ENCODE measurements at places on chromosomes 11 and 22. TPM values are rescaled to one million over a fixed set of nuclear protein-coding genes. Genes with fewer than 3 reads are reported as not detected.

DNA sequence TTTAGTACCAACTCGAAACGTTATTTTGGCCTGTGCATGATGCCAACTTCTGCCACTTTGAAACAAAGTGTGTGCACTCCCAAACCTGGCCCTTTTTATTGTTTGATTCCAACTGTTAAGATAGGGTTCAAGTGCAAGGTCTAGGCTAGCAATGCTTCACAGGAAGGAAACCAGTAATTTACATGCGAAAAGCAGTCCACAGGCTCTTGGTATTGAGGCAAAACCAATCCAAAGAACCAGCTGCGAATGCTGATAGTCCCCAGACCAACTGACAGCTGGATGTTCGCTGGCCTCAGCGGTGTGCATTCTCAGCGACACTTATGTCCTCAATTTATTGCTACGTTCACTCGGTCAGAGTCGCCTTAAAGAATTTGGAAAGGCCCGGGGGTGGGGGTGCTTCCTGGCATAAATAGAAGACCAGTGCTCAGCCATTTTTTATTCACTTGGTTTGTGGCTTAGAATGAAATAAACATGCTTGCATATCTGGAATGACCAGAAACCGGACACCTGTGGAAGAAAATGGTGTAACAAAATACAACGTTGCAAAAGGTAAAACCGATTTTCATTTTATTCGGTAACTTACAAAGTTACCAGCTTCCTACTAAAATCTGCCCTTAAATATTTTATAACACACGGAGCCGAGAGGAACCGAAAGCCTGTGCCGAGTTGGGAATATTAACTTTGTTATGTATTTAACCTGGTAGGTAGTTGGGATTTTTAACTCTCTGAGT lies 1.6 kb downstream of the CPT1A start:
- DNase-seq: no peak

DNA sequence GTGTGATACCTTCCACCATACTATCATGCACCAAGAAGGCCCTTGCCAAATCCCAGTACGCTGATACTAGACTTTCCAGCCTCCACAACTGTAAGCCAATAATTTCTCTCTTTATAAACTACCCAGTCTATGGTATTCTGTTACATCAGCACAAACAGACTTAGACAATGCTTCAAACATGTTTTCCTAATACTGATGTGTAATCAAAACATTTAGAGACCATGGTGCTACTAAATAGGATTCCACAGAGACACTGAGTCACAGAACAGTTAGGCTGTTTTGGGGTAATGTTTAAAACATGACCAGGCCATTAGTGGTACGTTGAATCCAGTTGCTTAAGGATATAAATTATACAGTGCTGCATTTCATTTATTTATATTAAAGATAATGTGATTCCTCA lies 103.7 kb downstream of the PICALM start:
- DNase-seq: no peak

CBLIF gene
- total RNA-seq: not detected

DNA sequence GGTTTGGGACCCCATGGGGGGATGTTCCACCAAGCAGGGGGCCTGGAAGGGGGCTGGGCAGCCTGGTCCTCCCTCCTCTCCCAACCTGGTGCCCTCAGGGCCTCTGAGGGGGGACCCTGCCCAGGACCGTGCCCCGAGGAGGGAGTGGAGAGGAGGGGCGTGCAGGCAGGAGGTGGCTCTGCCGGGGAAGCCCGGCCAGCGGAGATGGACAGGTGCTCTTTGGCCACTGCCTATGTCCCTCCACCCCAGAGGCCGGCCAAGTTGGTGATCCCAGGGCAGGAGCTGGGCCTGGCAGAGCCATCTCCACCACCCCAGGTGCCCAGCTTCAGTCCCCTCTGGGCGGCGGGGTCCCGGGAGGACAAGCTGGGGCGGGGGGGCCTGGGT lies 2.4 kb downstream of the MUC2 start:
- no peak for DNase-seq

DNA sequence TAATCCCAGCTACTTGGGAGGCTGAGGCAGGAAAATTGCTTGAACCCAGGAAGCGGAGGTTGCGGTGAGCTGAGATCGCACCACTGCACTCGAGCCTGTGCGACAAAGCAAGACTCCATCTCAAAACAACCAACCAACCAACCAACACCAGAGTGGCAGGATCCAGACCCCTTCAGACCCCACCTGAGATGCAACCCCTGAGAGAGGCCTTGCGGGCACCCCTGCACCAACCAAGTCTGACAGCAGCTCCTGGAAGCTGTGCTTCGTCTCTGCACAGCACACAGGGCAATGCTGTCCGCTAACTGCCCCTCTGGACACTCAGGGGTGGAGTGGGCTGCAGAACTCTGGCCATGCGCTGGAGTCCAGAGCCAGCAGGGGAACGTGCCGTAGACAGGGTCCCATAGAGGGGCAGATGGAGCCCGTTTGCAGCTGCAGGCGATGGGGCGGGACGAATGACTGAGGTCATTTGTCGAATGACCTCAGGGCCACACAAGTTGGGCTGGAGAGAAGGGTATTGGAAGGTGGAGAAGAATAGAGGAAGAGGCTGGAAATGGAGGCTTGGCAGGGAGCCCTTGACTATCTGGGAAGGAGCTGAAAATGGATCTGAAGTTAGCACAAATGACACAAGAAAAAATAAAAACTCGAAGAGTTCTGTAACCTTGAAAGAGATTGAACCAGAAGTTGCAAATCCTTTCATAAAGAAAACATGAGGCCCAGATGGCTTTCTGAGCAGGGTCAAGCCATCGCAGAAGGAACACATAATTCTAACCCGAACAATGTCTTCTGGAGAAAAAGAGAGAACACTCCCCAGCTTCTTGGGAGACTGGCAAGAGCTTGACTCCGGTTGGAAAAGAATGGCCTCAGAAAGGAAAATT lies 199.7 kb downstream of the CTTN start:
- no peak for DNase-seq

DNA sequence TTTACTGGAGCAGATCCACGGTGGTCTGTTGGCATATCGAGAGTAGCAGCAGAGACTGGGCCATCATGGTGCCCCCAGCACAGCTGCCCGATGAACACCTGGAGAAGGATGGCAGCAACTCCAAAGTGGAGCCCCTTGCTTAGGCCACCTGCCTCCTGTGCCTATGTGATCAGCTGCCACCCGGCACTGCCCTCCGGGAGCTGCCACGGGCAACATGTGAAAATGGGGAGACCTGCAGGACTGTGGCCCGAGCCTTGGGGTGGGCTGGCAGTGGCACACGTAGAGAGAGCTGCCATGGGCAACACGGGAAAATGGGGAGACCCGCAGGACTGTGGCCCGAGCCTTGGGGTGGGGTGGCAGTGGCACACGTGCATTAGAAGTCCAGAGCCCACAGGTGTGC lies 3.1 kb downstream of the FXYD2 start:
- no peak for DNase-seq

DNA sequence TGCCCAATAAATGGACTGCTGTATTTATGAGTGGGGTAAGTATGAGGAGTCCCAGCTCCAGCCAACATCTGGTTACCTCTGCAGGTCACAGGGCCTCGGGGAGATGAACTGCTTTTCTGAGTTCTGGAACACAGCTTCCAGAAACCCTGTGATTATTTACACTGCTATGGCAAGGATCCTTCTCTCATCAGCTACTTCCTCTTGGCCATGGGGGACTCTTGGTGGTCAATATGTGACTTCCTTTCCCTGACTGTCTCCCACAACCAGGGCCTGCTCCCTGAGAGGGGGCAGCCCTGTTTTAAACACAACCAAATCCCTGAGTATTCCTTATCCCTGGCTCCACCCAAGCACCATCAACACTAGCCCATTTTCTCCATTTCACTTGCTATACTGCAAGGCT lies 10.0 kb downstream of the RHOG start:
- no peak for DNase-seq

DNA sequence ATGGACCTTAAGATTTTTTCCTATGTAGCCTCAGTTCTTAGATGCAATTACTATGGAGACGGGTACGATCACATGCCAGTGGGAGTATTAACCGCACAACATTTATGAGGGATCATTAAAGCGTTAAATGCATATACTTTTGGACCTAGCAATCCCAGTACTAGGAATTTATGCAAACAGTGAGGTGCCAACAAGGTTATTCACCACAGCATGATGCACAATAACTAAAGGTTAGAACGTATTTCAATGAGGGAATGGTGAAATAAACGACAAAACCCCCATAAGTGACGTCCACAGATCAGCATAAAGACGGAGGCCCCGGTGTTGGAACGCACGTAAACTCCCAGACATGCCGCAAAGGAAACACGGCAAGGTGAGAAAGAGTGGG lies 539 bp downstream of the SIRT3 start:
- peak; percentile 79 for DNase-seq

- DNase-seq: no peak
Observed at GRCh38 chr22:48398181-48398905, 1429.3 kb downstream of the BRD1 start.

SLC22A8 gene
- not detected for total RNA-seq

GTSE1 gene
- total RNA-seq: 0.68 TPM

KIF18A gene
- 0.39 TPM for total RNA-seq

DNA sequence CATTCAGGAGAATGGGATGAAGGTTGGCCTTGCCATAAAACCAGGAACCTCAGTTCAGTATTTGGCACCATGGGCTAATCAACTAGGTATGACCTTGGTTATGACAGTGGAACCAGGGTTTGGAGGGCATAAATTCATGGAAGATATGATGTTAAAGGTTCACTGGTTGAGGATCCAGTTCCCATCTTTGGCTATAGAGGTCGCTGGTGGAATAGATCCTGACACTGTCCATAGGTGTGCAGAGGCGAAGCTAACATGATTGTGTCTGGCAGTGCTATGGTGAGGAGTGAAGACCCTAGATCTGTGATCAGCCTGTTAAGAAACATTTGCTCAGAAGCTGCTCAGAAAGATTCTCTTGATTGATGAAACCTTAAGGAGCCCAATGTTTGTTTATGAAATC lies 5.7 kb downstream of the NF2 start:
- no peak for DNase-seq

DNA sequence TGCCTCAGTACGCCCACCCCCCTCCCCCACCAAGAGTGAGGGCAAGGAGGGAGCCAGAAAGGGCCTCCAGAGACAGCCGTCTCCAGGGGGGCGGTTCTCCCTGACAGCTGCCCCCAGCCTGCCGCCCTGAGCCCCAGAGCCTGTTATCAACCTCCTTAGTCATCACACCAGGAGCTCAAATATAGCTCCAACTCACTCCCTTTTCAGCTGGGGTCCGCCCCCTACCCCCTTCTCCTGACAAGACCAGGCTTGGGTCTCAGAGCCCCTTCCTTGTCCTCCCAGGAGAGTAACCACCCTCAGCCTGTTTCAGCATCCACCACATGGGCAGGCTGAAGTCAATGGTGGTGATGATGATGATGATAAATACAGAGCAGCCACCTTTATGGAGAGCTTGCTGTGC lies 2.5 kb upstream of the INPP5J start:
- no peak for DNase-seq

- no peak for DNase-seq
Observed at GRCh38 chr11:117187007-117187406, 8.5 kb downstream of the SIDT2 start.

GRCh38 chr11:32450372-32450771 lies 15.0 kb upstream of the WT1 start:
- DNase-seq: no peak

DNA sequence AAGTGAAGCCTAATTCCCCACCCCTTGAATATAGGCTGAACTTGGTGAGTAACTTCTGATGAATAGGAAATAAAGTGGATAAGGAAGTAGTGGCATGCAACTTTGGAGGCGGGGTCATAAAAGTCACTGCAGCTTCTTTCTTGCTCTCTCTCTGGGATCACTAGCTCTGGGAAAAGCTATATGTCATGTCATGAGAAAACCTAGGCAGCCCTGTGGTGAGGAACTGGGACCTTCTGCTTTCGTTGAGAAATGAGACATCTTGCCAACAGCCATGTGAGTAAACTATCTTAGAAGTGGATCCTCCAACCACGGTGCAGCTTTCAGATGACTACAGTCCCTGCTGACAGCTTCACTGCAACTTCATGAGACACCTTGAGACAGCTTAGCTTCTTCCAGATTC lies 15.7 kb downstream of the ZNF214 start:
- DNase-seq: no peak

GRCh38 chr11:3056296-3057068 lies 741 bp downstream of the CARS1 start:
- peak; percentile 15 for DNase-seq

PDE2A gene
- total RNA-seq: 1.9 TPM

CCDC188 gene
- not detected for total RNA-seq

OR8G1 gene
- not detected for total RNA-seq

DNA sequence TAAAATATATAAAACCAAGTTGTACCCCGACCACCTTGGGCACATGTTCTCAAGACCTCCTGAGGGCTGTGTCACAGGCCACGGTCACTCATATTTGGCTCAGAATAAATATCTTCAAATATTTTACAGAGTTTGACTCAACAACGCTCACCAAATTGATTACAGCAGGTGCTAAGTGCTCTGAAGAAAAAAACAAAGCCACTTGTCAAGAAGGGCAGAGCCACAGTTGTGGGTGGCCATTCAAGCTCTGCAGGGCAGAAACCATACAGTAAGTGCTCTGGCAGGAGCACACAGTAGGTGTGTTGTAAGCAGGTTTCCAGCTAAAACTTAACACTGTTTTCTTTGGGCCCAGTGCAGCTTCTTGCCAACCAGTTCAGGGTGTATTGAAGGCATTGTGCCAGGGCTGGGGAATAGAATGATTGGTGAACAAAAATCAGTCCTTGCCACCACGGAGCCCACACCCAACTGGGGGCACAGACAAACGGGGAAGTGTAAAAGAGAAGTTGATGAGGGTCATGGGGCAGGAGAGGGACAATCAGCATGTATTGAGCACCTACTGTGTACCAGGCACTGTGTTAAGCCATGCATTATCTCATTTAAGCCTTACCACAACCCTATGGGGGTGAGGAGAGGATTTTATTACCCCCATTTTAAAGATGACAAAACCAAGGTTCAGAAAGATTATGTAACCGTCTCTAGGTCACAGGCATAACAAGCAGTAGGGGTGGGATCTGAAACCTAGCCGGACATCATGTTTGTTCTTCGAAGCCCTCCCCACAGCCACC lies 18.2 kb downstream of the ARRB1 start:
- no peak for DNase-seq

DNA sequence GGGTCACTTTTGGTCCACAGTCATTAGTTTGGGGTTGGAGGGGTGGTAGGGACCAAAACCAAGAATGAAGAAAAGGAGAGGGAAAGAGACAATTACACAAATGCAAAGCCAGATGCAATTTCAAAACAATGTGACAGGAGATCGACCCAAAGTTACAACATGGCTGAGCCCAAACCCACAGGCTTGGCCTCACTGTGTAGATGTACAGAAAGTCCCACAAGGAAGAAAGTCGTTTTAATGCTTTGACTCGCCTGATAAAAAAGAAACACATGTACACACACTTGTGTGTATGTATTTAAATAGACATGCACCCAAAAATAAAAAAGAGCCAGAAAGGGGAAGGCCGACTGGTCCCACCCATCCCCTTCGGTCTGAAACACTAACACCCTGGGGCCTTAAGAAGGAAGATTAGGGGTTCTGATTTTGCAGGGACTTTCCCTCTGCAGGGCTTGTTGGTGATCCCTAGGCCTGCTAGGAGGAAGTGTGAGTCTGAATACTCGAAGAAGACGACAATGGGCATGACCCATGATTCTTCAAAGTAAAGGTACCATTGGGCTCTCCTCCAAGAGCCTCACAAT lies 104.1 kb downstream of the ETS1 start:
- no peak for DNase-seq

SLC5A12 gene
- total RNA-seq: not detected

FREY1 gene
- total RNA-seq: 3.4 TPM
